ENCODE measurements at places on chromosomes 16 and 17. TPM values are rescaled to one million over a fixed set of nuclear protein-coding genes. Genes with fewer than 3 reads are reported as not detected.

Gene FADS6
- not detected for total RNA-seq

Gene LGALS9B
- total RNA-seq, result not detected

Gene OR4D1
- not detected for total RNA-seq

Gene SLFN14
- not detected for total RNA-seq

Gene NKD1
- total RNA-seq, result not detected

Gene GDPD3
- total RNA-seq, result 3.0 TPM

Gene DUXB
- not detected for total RNA-seq

GRCh38 chr17:8345052-8345690, 5.5 kb downstream of the ODF4 start:
- no peak for DNase-seq

GRCh38 chr17:68831170-68831569, 124.0 kb downstream of the ABCA8 start:
- no peak for DNase-seq

- no peak for DNase-seq
Measured at GRCh38 chr17:5019475-5019956, 15.7 kb downstream of the SLC52A1 start.

DNA sequence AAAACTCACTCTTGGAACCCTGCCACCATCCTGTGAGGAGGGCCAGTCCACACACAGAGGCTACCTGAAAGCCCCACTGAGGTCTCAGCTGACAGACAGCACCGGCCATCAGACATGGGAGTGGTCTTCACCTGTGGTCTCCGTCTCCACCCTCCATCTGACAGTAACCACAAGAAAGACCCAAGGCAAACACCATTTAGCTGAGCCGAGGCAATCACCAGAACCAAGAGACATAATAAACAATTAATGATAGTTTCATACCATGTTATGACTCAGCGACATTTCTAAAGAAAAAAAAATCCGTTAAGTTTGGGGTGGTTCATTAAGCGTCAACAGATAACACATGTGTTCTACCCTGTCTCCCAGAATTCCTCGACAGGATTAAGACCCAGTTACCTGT, 6.1 kb upstream of the EVPLL start:
- DNase-seq, result no peak

- DNase-seq, result no peak
Measured at GRCh38 chr17:60160829-60161501, 11.2 kb downstream of the CA4 start.

- DNase-seq, result peak; percentile 5
Measured at GRCh38 chr17:82458885-82459424, 414 bp downstream of the NARF start.

DNA sequence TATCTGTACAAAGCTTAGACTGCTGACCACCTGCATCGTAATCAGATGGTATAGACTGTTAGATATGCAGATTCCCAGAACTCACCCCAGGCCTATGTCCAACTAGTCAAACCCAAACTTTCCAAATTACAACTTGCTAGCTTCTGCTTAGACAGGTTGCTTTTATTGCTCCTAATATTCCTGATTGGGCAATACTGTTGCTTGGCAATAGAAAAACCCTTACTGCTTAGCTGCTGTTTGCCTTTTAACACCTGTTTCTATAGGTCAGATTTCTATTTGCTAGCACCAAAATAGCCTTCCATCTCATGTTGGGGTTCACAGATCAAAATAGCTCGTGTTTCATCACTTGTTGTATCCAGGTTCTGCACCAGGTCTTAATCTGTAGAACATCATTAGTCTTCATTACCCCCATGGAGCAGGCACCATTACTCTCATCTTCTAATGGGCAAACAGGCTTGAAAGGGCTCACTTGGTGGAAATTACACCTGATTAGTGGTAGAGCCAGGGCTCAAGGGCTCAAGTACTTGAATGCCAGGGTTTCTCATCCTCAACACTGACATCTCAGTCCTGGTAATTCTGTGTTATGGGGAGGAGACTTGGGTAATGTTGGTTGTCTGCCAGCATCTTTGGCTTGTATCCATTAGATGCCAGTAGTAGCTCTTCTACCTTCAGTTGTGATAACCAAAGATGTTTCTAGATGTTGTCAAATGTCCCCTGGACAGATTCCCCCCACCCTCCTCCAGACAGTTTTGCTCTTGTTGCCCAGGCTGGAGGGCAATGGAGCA, 2.7 kb downstream of the ZP2 start:
- no peak for DNase-seq

GRCh38 chr16:30997725-30998711, 12.4 kb downstream of the STX1B start:
- peak; percentile 87 for DNase-seq

DNA sequence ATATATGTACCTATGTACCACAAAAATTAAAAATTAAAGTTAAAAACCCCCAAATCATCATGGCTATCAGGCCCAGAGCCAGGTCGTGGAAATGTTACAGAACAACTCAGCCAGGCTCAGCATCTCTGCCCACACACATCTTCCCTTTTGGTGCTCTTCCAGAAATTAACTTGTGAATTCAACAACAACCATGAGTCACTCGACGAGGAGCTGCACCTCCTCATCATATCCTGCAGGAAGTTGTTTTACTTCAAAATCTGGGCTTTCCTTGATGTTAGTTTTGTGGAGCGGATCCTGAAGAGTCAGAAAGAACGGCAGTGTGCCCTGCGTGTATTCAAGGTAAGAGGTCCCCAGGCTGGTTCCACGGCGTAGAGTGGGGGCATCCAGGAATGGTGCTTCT, 10.6 kb downstream of the FBXO39 start:
- DNase-seq, result peak; percentile 60

GRCh38 chr16:87724490-87725291, 41.1 kb downstream of the KLHDC4 start:
- DNase-seq, result no peak

DNA sequence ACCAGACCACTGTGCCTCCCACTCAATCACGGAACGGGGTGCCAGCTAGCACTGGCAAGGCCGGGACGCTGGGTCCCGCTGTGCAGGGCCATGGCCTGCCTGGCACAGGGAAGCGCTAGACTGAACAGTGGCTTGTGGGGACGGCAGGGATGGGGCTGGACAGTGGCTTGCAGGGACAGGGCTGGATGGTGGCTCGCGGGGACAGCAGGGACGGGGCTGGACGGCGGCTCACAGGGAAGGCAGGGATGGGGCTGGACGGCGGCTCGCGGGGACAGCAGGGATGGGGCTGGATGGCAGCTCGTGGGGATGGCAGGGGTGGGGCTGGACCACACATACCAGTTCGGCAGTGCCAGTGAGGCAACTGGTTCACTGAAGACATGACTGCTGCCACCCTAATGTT, 32.6 kb downstream of the LMF1 start:
- no peak for DNase-seq

DNA sequence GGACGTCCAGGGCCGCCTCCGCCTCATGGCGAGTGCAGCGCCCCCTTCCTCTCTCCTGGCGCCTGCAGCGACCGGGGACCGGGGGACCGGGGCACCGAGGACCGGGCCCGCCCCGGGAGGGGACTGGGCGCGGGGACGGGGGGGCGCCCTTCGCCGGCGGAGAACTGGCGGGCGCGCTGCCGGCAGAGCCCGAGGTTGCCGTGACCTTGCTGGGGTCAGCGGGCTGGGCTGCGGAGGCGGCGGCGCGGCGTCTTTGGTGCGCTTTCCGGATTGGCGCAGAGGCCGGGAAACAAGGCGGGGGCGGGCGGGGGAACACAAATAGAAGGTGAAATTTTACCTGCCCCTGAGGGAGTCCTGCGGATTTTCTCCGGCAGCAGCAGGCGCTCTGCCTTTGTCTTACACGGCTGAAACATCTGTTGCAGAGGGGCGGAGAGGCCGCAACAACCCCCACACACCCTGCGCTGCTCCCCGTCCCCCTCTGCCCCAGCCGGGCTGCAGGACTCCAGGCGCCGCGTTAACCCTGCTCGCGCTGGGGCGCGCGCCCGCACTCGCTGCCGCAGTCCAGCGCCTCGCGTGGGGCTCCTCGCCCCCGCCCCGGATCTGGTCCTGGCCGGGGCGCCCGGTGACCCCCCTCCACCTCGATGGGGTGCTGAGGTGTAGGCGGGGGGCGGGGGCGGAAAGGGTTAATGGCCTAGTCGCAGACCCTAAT, 53.5 kb downstream of the SREBF1 start:
- DNase-seq, result no peak

DNA sequence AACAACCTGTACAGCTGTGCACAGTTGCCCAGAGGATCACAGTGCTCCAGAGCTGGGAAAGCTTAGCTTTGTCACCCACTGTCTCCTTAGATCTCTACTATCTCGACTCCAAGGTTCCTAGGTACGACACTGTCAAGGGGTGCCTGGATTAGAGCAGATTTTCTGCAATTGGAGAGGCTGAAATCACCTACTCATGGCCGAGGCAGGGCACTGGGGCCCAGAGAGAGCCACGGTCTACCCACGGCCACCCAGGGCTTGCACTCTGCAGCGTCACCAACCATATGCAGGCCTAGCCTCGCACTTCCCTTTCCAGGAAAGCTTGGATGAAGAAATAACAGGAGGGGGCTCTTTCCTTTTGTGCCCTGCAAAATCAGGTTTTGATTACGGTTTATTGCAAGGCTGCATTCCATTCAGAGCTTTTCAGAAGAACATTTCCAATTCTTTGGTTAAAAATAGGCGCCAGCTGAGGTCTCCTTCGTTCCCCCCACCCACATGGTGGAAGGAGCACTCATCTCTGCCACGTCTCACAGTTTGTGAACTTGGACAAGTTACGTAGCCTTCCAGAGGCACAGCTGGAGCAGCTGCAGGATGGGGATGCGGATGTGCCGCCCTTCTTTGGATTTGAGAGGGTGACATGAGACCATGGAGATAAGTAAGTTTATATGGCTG, 80.0 kb downstream of the IRX5 start:
- no peak for DNase-seq

- DNase-seq, result no peak
Measured at GRCh38 chr16:85153656-85154091, 41.4 kb upstream of the CIBAR2 start.

Data from HFFc6 (cell line).